ENCODE measurements at places on chromosomes 11 and 22. TPM values are rescaled to one million over a fixed set of nuclear protein-coding genes. Genes with fewer than 3 reads are reported as not detected.

TRIM34 gene
- 6.7 TPM for polyA plus RNA-seq

METTL15 gene
- 2.9 TPM for polyA plus RNA-seq

GPHA2 gene
- polyA plus RNA-seq, result 3.6 TPM

CDON gene
- polyA plus RNA-seq, result 4.2 TPM

TBX10 gene
- 0.08 TPM for polyA plus RNA-seq

APOL4 gene
- 39.1 TPM for polyA plus RNA-seq
